Left renal pelvis (tissue), 4 donors: ENCODE measurements at places on chromosomes 11 and 22.

DNA sequence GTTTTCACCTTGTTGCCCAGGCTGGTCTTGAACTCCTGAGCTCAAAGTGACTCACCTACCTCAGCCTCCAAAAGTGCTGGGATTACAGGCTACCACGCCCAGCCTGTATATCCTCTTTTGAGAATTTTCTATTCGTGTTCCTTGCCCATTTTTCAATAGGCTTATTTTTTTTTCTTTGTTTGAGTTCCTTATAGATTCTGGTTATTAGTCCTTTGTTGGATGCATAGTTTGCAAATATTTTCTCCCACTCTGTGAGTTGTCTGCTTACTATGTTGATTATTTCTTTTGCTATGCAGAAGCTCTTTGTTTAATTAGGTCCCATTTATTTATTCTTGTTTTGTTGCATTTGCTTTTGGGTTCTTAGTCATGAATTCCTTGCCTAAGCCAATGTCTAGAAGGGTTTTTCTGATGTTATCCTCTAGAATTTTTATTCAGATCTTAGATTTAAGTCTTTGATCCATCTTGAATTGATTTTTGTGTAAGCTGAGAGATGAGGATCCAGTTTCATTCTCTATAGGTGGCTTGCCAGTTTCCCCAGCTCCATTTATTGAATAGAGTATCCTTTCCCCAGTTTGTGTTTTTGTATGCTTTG lies 17.7 kb upstream of the ZBED5 start:
- DNase-seq: no peak

GRCh38 chr11:69342588-69343330 lies 48.8 kb downstream of the MYEOV start:
- no peak for DNase-seq

GRCh38 chr11:16891165-16891564 lies 123.0 kb downstream of the PLEKHA7 start:
- no peak for DNase-seq

GRCh38 chr22:19799322-19800190 lies 39.0 kb downstream of the TBX1 start:
- no peak for DNase-seq
